ENCODE measurements at places on chromosomes 11 and 22.

- DNase-seq, result no peak
Measured at GRCh38 chr11:86629045-86629706, 43.2 kb downstream of the ME3 start.

DNA sequence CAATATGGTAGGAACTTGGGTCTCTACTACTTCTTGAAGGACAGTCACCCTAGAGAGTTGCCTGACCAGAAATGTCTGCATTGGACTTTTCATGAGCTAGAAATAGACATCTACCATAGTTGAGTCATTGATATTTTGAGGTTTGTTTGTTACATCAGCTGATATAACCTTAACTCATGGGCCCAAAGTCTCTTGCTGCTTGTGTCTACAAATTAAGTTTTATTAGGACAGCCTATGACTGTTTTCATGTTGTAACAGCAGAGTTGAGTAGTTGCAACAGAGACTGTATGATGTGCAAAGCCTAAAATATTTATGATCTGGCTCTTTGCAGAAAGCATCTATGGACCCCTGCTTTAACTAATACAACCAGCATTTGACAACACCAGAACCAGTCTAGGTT lies 155.3 kb downstream of the MIAT start:
- no peak for DNase-seq

- no peak for DNase-seq
Measured at GRCh38 chr11:22785251-22785650, 44.4 kb downstream of the SVIP start.

DNA sequence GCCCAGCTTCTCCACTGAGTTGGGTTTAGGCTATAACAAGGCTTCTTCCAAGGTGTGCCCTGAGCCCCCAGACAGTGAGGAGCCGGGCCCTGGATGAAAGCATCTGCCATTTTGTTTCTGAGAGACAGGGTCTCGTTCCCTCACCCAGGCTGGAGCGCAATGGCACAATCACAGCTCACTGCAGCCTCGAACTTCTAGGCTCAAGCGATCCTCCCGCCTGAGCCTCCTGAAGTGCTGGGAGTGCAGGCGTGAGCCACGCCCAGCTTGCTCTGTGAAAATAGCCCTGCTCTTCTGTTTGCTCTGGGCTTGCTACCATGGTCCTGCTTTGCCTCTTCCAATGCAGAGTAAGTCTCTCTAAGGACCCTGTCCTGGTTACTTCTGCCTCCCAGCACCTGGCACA lies 6.7 kb downstream of the DENND6B start:
- DNase-seq, result no peak

DNA sequence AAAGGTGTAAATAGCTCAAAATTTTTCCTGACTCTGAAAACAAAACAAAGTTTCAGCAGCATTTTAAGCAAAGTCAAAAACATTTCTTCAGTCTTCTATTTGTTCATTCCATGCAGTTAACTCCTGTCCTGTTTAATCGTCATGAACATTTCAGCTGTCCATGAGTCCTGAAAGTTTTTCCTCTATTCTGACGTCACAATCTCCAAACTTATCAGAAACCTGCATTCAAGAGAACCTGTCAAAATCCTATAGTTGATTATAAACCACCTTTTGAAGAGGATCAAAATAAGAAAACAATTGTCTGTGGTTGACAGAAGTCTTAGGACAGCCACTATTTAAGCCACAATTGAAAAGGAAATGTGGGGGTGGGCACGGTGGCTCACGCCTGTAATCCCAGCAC lies 15.4 kb downstream of the FOLR3 start:
- no peak for DNase-seq

All from stimulated activated CD4-positive, alpha-beta T cell treated with anti-CD3 and anti-CD28 coated beads, TNF-alpha, amount 100 ng/mL, for 48 hours (primary cell).